ENCODE measurements at places on chromosomes 16 and 17.

DNA sequence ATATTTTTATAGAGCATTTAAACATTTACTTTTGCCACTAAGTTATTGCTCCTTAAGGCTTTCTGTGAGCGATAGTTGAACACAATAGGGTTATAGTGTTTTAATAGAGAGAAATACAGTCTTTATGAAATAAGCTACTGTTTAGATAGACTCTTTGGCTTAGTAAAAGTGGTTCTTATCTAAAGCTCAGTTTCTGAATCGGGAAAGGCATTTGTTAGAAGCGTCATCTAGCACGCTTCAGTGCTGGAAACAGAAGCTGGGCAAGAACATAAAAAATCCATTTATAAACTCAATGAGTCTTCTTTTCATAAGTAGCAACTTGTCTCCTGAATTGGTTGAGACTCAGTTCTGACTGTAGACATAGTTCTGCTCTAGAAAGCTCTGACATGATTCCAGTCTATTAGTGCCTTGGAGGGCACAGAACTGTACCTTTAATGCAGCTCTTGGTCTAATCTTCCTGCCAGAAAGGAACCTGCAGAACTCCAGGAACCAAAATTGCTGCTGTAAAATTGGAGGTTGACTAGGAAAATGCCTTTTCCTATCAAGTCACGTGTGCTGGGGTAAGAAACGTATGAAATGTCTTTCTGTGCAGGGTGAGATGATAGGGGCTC is 55.4 kb upstream of the DNAJA2 start:
- no peak for DNase-seq

DNA sequence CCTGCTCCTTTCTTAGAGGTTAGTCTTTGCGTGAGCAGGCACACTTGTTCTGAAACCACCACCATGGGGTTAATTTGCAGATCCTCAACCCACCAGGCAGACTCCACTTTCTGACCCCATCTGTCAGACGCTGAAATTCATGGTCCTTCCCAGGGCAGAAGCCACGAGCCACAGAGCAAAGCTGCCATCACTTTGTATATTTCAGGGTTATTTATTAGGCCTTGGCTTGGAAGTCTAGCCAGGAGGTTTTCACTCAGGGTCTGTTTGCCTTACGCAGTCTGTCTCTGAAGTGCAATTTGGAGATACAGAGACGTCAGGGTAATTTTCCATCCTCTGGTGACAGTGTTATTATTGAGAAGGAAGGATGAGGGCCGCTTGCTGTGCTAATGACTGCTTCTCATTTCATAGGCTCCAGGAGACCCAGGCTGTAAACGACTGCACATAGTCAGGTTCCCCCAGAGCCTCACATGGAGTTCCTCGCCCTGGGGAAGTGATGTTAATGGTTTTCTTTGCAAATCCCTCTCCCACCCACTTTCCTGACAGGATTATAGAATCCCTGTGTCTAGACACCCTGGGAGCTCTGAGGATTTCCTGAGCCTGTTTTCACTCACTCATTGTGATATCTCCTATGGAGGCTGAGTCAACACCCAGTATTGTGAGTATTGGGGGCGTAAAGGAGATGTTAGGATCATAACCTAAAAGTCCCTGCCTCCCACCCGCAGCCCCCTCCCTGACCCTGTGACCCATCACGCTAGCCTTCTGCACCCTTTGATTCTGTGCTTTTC is 269.0 kb downstream of the ABCC12 start:
- DNase-seq: no peak

- no peak for DNase-seq
These were observed 45.1 kb upstream of the ZNF750 start for GRCh38 chr17:82884970-82885353.

DNA sequence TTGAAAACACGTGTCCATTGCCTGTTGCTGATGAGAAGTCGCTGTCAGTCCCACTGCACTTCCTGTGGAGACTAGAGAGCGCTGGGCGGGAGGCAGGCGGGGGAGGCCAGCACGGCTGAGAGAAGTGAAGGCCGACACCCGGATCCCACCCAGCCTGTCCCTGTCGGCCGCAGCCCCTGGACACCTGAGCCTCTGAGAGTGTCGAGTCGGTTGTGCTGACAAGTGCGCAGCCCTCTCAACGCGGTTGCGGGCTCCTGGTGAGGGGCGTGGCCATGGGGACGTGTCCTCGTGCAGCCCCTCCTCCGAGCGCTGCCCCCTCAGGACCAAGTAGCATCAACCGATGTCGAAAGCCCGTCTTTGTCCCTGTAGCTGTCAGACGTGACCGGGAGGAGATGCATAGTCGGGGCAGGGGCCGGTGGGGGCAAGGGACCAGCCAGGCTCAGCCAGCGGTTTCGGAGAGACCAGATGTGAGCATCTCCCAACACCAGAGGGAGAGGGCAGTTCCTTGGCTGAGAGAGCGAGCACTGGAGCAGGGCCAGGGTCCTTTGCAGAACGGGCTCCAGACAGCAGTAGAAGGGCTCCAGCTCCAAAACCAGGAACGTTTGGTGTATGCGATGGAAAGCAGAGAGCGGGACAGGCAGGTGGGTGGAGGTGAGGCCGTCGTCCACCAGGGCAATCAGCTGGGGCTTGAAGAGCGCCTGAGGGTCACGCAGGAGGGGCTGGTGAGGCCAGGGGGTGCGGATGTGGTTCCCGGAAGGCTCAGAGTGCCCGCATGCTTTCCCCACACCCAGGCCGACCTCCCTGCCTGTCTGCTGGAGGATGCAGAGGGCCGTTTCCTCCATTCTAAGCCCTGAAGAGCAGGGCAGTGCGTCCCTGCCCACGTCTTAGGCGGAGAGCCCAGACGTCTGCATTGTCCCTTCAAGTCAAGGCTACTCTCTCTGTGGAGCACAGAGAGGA is 43.3 kb upstream of the CHMP6 start:
- no peak for DNase-seq

DNA sequence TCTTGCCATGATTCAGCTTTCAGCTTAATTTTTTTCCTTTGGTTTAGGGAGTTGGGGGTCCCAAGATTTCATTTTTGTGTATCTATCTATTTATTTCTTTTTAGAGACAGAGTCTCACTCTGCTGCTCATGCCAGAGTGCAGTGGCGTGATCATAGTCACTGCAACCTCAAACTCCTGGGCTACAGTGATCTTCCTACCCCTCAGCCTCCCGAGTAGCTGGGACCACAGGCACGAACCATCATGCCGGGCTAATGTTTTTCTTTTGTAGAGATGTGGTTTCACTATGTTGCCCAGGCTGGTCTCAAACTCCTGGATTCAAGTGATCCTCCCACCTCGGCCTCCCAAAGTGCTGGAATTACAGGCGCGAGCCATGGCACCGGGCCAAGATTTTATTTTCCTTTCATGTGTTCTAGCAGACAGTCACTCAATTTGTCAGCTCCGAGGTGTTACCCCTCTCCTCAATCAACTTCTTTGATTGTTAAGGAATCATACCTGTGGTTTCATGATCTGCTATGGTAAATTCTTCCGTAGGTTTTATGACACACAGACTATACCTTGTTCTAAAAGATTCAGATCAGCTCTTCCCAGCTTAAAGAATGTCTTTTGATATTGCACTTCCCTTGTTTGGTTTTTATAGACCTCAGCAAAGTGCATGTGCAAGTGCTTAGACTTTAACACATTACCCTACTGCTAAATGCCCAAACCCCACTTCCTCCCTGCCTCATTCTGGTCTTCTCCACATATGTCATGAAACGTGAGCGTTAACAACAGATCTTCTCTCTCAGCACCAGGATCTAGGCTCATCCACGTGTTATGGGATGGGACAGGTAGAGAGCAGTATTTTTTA is 13.0 kb downstream of the UNC45B start:
- DNase-seq: no peak

- no peak for DNase-seq
These were observed 790 bp downstream of the NCBP3 start for GRCh38 chr17:3845291-3845620.

- DNase-seq: no peak
These were observed 356.3 kb upstream of the SOX9 start for GRCh38 chr17:71764505-71764904.

GRCh38 chr17:17156107-17156506 is 50.0 kb downstream of the PLD6 start:
- DNase-seq: no peak

- DNase-seq: no peak
These were observed 55.4 kb downstream of the RTN4RL1 start for GRCh38 chr17:1969712-1970111.

- no peak for DNase-seq
These were observed 108.6 kb downstream of the CMIP start for GRCh38 chr16:81553080-81553813.
